ENCODE measurements at places on chromosomes 6 and 20.
A peak's percentile ranks its signal among the peaks of the same experiment; 100 is the strongest.

DNA sequence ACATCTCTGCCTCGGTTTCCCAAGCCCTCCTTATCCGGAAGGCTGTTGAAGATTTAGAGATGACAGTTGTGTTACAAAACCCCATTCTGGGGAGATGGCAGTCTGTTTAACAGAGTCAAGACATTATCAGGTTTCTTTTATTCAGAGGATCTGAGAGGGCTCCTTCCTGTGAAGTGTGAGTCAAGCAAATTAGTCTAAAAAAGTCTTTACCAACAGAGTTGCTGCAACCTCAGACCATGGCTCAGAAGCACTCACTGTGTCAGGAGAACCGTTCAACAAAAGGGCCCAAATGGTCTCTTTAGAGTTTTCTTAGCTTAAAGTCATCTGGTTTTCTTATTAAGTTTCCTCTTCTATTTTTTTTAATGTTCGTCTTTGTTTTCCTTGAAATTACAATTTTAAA lies 717.8 kb downstream of the EPM2A start:
- no peak for DNase-seq

DNA sequence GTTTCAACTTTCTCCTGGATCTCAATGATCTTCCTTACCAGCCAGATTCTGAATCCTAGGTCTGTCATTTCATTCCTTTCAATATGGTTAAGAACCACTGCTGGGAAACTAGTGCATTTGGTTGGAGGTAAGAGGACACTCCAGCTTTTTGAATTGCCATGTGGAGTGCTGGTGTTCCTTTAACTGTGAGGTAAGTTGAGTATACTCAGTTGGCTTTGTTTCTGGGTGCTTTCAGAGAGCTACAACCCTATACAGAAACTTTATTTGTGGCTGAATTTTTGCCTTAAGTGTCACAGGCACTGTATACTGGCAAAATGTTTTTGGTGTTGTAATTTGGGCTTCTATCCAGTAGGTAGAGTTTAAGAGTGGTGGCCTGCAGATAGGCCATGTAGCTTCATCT lies 175.8 kb downstream of the TBC1D32 start:
- DNase-seq, result no peak

GRCh38 chr6:105313211-105313610 lies 89.7 kb downstream of the PREP start:
- no peak for DNase-seq

DNA sequence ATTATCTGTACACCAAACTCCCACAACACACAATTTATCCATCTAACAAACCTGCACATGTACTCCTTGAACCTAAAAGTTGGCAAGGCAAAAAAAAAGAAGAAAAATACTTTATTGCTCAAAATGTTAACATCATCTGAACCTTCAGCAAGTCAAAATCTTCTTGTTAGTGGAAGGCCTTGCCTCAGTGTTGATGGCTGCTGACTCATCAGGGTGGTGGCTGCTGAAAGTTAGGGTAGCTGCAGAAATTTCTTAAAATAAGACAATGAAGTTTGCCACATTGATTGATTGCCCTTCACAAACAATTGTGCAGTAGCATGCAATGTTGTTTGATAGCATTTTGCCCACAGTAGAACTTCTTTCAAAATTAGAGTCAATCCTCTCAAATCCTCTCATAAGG lies 2.7 kb upstream of the WFDC11 start:
- no peak for DNase-seq

GRCh38 chr20:16583474-16583873 lies 10.2 kb upstream of the KIF16B start:
- no peak for DNase-seq

GRCh38 chr6:89215391-89215790 lies 1.8 kb downstream of the GABRR1 start:
- DNase-seq, result no peak

DNA sequence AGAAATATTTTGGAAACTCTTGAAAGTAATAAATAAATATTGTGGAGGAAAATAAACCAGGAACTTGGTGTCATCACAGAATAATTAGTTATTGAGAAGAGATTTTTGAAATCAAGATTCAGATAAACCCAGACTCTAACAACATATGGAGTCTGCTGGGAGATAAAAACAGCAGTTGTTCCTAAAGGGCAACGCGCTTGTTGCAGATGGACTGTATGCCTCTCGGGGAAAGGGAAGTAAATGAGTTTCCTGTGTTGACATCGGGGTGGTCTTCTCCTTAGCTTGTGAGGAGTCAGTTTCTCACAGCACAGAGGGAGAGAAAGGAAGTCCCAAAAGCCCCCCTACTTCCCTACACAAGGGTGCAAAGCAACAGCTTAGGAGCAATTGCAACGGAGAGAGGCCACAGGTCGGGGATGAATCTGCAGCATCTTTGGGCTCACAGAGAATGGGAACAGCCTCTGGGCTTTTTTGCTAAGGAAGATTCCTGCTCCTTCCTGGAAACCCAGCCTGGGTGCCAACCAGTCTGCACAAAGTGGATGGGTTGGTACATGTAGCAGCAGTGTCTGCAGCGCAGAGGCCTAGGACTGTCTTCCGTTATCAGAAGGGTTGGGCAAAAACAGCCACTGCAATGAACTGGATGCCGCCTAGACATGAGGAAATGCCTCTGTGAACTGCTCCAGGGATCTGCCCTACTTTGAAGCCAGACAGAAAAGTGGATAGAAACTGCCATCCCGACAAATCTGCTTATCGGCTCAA lies 603.0 kb upstream of the NRSN1 start:
- no peak for DNase-seq

DNA sequence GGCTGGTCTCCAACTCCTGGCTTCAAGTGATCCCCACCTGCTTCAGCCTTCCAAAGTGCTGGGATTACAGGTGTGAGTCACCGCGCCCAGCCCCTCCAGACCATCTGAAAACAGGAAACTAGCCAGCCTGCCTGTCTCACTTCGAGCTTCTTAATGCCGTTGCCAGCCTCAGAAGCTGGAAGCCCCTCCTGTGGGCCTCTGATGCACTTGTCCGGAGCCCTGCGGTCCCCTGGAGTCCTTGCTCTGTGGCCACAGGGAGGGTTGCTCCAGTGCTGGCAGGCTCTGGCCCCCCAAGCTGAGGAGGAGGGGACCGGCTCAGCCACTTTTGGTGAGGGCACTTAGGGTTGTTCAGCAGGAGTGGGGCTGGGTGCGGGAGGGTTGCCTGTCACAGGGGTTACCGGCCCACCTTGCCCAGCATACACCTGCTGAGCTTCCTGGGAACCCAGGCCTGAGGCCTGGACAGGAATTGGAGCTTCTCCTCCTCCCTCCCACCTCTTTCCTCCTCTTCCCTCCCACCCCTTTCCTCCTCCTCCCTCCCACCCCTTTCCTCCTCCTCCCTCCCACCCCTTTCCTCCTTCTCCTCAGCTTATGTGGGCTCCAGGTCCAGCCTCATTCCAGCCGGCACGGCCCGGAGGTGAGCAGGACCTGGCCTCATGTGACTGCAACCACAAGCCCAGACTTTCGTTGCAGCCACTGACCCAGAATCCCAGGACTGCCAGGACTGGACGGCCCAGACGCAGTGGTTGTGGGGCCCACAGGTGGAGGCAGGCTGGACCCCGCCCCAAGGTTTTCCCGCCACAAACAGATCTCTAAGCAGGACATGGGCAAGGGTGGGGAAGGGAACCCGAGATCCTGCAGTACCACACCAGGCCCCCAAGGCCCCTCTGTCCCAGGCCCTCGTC lies 9.4 kb upstream of the BIRC7 start:
- DNase-seq, result no peak

GRCh38 chr6:111603685-111604084 lies 2.0 kb downstream of the TRAF3IP2 start:
- DNase-seq, result no peak

GRCh38 chr20:57532104-57532503 lies 7.2 kb upstream of the CTCFL start:
- no peak for DNase-seq

- no peak for DNase-seq
Observed at GRCh38 chr6:17469006-17469832, 75.8 kb downstream of the CAP2 start.

DNA sequence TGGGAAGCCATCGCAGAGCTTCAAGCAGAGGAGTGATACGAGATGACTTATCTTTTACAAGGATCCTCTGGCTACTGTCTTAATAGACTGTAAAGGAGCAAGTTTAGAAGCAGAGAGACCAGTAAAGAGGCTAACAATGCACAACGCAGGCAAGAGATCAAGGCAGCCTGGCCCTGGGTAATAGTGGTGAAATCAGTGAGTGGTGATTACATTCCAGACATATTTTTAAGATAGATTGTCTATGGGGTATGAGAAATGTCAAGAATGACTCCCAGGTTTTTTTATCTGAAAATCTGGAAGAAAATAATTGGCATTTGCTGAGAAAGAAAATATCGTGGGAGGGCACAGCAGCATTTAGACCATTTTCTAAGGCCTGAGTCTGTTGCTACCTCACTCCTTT lies 213.6 kb upstream of the HTR1E start:
- no peak for DNase-seq

DNA sequence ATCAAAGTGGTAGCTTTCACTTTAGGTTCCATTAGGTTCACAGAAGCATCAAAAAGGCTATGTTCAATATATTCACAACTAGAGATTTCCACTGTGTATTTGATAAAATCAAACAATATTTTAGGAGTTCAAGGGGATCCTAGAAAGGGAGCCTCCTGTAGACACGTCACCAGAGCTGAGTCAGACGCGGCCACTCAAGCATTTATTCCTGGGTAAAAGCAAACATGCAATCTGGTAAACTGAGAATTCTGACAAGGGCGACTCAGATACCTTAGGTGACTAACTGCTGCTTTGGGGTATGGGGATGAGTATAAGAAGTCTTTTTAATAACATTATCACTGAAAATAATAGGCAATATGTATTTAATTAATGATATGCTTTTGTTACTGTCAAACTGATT lies 118.7 kb upstream of the HMGN3 start:
- DNase-seq, result no peak

GRCh38 chr20:60104993-60105803 lies 147.0 kb downstream of the CDH26 start:
- DNase-seq, result no peak

- DNase-seq, result no peak
Observed at GRCh38 chr6:42374018-42374669, 77.6 kb downstream of the TRERF1 start.

DNA sequence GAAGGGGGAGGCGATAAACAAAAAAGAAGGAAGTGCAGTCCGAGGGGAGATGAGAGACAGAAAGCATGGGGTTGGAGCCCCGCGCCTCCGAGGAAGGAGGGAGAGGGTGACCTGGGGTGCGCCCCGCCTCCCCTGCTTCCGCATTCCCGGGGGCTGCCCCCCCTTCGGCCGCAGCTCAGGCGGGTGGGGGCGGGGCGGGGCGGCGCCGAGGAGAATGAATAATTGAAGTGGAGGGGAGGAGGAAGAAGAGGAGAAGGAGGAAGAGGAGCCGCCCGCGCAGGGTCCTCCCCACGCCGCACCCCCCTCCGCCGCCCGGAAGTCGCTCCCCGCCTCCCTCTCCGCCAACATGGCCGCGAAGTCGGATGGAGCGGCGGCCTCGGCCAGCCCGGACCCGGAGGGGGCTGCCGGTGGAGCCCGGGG lies at the start of gene XKR7:
Gene XKR7 (plus strand): TSS at position 322 of the 420 bp plus-strand sequence. CDS start 25 bp downstream, at position 347.
- peak; percentile 33 for DNase-seq

- DNase-seq, result no peak
Observed at GRCh38 chr6:166026586-166027126, 141.0 kb downstream of the TBXT start.

GRCh38 chr6:126040826-126041225 lies 54.5 kb downstream of the TRMT11 start:
- no peak for DNase-seq

GRCh38 chr20:25281541-25281991 lies 33.7 kb downstream of the PYGB start:
- DNase-seq, result no peak

DNA sequence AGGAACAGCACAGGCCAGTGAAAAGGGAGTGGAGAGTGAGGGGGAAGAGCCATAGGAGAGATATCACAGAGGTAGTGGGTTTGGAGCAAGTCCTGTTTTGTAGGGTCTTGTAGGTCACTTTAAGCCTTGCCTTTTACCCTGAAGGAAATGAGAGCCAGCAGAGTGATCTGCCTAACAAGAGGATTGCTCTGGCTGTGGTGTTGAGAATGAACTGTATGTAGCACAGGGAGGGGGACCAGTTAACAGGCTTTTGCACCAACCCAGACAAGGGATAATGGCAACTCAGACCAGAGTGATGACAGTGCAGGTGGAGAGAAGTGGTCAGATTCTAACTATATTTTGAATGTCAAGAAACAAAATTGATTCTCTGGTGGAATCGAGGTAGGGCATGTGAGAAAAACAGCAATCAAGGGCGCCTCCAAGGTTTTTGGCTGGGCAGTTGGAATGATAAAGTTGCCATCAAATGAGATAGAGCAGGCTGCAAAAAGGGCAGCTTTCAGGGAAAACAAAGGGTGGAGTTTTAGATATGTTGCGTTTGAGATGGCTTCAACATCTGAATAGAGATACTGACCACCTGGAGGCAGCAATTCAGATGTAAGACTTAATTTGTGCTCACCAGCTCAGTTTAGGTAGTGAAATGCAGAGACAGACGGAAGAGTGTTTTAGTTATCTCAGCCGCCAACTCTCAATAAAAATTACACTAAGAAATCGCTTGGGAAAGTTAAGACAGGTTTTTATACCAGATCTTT lies 134.4 kb upstream of the BTBD3 start:
- no peak for DNase-seq

DNA sequence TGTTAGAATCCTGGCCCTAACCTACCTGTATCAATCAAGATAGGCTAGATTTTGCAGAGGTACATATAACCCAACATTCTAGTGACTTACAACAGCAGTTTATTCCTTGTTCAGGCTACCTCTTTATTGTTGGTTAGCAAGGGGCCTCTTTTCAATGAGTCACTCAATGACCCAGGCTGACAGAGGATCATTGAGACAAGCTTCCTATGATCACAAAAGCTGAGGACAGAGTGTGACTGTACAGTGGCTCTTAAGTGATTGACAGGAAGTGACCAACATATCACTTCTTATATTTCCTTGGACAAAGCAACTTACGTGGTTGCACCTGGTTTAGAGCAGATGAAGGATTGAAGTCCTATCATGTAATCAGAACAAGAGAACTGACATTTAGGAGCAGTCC lies 740.9 kb downstream of the FRK start:
- no peak for DNase-seq

- no peak for DNase-seq
Observed at GRCh38 chr6:101401792-101402621, 8.5 kb downstream of the GRIK2 start.

DNA sequence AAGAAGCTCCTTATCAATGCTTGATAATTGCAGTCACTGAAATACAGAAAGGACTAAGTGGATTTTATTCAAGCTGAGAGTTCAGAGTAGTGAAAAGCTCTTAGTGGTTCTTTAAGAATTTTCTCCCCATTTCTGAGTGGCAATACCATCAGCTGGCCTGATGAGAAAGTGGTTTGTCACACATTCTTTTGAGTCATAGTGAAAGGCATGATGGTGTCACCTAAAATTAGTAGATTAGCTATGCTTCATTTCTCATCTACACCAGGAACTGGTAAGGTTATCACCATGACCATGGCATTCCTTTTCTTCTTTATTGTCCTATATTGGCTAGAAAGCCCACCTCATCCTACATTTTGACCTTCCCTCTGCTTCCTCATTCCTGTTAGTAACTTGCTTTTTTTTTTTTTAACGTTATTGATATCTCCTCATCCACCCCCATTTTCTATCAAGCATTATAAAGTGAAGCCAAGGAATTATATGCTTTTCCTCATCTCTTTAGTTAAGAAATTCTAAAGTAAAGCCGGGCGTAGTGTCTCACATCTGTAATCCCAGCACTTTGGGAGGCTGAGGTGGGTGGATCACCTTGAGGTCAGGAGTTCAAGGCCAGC lies 67.4 kb upstream of the LOC128125822 start:
- DNase-seq, result no peak

Data from stimulated activated CD4-positive, alpha-beta T cell treated with anti-CD3 and anti-CD28 coated beads, Interleukin-2, amount 100 ng/mL, for 24 hours (primary cell).